ENCODE measurements at places on chromosomes 7 and 10. TPM values are rescaled to one million over a fixed set of nuclear protein-coding genes. Genes with fewer than 3 reads are reported as not detected.

The IDI2 gene
- total RNA-seq = not detected

The OIT3 gene
- 0.25 TPM for total RNA-seq

The ITIH5 gene
- 14.3 TPM for total RNA-seq

The MOGAT3 gene
- not detected for total RNA-seq

The C10orf62 gene
- not detected for total RNA-seq

The LLCFC1 gene
- not detected for total RNA-seq

The FOXI2 gene
- not detected for total RNA-seq

The PILRA gene
- total RNA-seq = 1.2 TPM

The PTCD1 gene
- total RNA-seq = 5.2 TPM

The PANK1 gene
- 27.8 TPM for total RNA-seq

The EPO gene
- not detected for total RNA-seq

The SKIDA1 gene
- 6.9 TPM for total RNA-seq

The SNX10 gene
- 17.7 TPM for total RNA-seq

The AUTS2 gene
- 88.8 TPM for total RNA-seq

The C7orf57 gene
- 1.2 TPM for total RNA-seq

The NME8 gene
- not detected for total RNA-seq

The HMX3 gene
- total RNA-seq = not detected

The PON1 gene
- not detected for total RNA-seq

The FKBP6 gene
- 0.25 TPM for total RNA-seq

The SPDYE11 gene
- under 0.01 TPM for total RNA-seq

The ARHGEF5 gene
- total RNA-seq = 0.74 TPM

The NRAP gene
- not detected for total RNA-seq

The CCL26 gene
- not detected for total RNA-seq

The SPDYE8 gene
- total RNA-seq = 0.25 TPM

The SLC26A5 gene
- total RNA-seq = not detected

The WNT16 gene
- 0.74 TPM for total RNA-seq

The ASB10 gene
- not detected for total RNA-seq

The ENTPD1 gene
- total RNA-seq = 6.9 TPM

The DGKB gene
- total RNA-seq = 3.9 TPM

The DYNC1I1 gene
- 147 TPM for total RNA-seq

The RASSF4 gene
- 12.0 TPM for total RNA-seq
